AG04450 (cell line): ENCODE measurements at places on chromosomes 7 and 10.

- no peak for DNase-seq
These were observed 173.1 kb downstream of the JCAD start for GRCh38 chr10:29886299-29886698.

DNA sequence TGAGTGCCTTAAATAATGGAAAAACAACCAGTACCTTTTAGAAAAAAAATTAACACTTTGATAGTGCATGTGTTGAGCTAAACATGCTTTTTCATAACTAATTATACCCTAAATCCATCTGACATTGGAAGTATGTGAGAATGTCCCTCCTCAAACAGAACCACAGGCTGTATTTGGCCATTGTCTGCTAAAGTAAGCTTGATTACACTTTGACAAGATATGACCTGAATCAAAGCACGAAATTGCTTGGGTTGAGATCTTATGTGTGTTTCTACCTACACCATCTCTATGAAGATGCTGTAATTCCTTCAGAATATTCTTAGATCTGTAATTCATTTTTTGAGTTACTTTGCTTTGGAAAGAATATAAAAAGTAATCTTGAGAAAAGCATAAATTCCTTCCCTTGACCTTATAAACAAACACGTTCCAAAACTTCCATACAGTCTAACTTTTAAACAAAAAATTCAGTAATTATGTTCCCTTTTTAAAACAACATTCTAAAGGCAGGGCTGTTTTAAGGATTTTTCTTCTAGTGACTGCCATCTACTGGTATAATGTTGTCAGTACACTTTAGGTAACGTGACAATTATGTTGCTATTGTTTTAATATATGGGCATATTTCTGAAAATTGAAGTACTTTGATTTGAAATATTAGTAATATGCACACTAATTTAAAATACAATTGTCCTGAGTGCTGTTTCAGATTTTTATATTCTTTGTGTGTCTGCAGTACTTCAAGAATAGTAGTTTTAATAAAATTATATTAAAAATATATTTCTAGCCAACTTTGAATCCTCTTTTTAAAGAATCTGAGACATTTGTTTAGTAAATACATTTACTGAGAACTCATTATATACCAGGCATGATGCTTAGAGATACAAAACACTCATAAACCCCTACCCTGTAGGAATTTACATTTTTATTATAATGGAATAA, 20.9 kb downstream of the CD36 start:
- no peak for DNase-seq

- DNase-seq: no peak
These were observed 401.0 kb upstream of the NRP1 start for GRCh38 chr10:33735464-33735923.

- DNase-seq: no peak
These were observed 150.9 kb downstream of the PRKAG2 start for GRCh38 chr7:151725844-151726651.

- DNase-seq: no peak
These were observed 24.3 kb downstream of the TES start for GRCh38 chr7:116234517-116235200.

DNA sequence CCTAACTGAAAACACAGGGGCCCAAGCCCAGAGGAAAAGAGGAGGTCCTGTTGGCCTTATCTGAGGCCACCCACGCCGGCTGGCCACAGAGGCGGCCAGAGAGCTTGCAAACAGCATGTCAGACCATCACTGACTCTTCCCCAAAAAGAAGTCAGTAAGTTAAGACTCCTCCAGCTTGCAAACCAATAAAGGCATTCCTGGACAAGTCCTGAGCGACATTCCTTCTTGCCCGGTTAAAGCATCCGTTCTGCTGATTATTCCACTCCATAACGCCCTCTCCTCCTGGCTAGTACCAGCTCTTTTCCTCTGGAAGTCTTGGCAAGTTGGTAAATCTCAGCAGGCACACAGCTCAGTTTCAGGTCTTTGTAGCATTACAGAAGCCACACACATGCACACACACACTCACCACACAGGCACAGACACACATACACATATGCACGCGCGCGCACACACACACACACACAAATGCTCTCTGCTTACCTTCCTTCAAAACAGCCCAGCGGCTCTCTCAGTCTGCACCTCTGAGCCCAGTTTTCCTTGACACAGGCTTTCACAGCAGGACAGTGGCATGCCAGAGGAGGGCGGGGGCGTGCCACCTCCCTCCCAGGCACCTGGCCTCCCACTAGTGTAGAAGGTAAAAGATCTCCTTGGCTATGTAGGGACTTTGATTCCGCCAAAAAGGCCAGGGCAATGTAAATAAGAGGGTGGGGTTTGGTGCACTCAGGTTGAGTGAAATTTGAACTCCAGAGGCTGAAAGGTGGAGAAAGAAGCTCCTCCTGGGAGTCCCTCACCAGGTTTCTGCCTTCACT, 201.4 kb downstream of the TNS3 start:
- peak; percentile 27 for DNase-seq

DNA sequence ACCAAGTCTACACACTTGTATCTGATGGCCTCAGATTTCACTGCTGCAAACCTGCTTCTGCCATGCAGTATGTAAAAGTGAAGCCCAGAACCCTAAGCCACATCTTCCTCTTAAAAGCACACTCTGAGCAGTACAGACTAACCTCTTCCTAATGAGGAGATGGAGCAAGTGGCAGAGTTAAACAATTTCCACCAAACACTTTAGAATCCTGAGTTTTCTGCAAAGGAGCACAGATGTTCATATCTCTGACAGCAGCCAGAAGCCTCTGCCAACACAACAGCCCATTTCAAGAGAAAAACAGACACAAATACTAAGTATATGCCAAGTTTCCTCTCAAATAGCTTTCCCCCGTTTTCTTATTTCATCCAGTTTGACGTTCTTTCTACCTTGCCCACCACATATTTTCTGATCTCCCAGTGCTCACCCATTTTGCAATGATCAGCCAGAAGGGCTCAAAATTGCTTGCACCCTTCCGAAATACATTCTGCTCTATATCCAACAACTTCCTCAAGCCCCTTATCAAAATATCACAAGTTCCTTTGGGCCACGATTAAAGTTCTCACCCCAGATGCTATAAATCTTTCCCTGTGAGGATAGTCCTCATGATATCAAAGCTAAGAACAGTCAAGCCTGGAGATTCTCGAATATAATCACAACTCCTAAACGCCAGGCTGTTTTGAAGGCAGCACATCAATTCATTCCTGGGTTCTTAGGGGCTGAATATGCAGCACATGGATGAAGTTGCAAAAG, 27.5 kb downstream of the ELMO1 start:
- DNase-seq: no peak

- DNase-seq: no peak
These were observed 111.8 kb upstream of the ANKRD1 start for GRCh38 chr10:91032611-91033206.
